NCI-H774 (cell line): ENCODE measurements at places on chromosomes 4 and X.

DNA sequence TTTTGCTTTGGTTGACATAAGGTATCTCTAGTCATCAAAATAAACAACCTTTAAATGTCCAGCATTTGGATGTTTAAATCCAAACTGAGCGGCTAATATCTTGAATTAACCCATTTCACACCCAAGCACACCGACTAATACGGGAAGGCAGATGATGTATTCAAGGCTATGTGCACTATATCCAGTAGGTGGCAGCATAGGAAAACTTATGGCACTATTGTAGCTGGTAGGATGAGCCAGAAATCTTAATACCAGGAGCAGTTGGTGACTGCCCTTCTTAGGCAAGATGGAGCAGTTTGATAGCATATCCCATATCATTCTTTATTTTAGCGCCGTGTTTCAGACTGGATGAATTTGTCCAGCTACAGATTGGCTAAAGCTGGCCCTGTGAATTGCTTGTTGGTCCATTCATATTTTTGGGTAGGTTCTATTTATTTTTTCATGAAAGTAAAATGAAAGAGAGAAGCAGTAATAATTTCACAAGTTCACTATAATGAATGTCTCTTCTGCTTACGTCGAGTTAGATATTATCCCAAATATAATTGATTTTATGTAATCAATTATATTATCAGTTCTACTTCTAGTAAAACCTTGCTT is 24.4 kb downstream of the UCHL1 start:
- peak; percentile 81 for DNase-seq

- no peak for DNase-seq
These were observed 13.0 kb upstream of the FGF5 start for GRCh38 chr4:80253510-80253909.

- DNase-seq: no peak
These were observed 66.1 kb upstream of the KLHL13 start for GRCh38 chrX:118182681-118183080.

- DNase-seq: no peak
These were observed 1.9 kb downstream of the UBE2K start for GRCh38 chr4:39699687-39700409.

DNA sequence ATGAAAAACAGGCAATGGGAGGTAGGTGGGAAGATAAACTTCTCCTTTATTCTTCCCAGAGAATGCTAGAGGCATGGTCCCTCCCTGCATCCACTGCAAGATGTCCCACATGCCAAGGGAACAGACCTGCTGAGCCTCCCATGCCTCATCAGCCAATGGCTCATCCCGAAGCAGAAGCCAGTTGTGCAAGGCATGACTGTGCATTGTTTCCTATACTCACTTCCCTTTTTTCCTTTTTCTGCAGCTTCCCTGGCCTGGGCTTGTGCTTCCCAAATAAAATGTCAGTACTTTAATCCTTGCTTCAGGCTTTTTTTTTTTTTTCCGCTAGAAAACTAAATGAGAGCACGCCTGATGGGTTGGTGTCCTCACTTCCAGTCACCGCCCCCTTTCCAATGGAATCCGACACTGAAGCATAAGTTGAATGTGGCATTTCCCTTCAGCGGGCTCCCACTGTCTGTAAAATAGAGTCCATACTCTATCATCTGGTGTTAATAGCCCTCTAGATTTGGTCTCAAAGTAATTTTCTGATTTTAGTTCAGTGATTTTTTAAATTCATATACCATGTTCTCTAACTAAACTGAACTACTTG is 239.0 kb upstream of the JADE1 start:
- DNase-seq: no peak

- no peak for DNase-seq
These were observed 84.8 kb downstream of the TNIP2 start for GRCh38 chr4:2671267-2671895.

- DNase-seq: no peak
These were observed 114.0 kb upstream of the LNX1 start for GRCh38 chr4:53705151-53705764.

DNA sequence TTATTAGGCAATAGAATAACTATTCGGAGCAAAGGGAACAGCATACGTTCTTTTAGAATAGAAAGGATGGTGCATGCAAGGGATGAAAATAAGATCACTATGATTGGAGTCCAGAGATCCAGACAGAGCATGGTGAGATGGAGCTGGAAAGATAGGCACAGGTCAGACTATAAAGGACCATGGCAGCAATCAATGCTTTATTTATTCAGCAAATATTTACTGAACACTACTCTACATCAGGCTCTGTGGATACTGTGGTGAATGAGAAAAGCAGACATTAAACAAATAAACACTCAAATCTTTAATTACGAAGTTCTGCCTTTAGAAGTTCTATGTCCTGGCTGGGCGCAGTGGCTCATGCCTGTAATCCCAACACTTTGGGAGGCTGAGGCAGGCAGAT is 44.7 kb upstream of the ACSL4 start:
- DNase-seq: peak; percentile 47

DNA sequence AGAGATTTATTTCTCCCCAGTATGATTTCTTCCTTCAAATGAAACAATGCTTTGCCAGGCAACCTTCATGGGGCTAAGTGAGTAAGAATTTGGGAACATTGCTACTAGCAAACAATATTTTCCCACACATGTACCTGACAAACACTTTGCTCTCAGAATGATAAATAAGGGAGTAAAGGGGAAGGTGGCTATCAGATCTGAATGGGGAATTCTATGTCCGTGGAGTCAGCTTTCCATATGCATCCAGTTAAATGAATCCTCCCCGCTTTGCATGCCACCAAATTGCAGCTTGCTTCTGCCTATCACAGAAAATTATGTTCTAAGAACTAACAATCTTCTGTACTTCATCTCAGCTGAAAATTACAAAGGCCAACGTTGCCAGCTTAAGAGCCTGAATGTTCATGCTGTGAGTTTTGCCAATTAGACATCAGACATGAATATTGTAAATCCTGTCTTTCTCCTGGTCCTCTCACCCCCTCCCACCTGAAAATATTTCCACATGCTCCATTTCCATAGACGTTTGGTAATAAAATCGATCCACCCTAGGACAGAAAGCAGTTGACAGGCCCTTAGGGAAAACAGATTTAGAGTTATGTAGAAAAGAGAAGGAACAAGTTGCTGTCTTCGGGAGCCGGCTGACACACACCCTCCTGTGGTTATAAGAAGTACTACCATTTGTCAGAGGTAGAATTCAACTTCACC is 6.3 kb downstream of the MEPE start:
- no peak for DNase-seq

DNA sequence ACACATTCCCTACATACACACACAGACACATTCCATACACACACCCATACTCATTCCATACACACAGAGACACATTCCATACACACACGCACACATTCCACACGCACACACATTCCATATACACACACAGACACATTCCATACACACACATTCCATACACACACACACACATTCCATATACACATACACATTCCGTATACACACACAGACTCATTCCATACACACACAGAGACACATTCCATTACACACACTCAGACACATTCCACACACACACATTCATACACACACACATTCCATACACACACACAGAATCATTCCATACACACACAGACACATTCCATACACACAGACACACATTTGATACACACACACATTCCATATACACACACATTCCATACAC is 15.2 kb downstream of the LINC00632 start:
- DNase-seq: no peak

DNA sequence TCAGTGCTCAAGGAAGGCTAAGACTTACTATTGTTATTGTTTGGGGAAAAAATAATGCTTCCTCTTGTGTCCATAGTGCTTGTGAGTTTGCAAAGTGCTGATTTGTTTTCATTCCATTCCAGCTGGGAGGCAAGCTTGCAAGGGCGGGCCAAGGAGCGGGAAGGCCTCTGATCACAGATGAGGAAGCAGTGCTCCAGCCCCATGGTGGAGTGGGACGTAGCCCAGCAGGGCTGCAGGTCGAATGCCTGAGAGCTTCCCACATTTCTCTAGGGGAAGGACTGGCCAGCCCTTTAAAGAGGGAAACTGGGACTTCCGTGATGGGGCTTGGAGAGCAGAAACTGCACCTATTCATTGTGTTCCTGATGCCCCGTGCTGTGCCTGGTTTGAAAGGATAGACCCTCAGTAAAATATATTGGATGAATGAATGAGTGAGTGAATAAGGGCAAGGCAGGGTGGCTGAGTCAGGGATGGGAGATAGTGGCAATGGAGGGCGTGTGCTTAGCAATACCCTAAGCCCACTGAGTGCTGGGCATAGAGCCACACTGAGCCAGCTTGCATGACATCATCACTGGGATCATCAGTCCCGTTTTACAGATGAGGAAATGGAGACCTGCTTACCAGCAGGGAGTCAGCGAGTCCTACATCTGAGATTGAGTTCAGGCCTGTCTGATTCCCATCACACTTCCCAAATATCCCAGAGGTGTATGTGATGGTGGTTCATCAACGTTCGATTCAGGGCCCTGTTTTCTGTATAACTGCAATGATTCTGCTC is 17.9 kb upstream of the NSG1 start:
- DNase-seq: no peak

DNA sequence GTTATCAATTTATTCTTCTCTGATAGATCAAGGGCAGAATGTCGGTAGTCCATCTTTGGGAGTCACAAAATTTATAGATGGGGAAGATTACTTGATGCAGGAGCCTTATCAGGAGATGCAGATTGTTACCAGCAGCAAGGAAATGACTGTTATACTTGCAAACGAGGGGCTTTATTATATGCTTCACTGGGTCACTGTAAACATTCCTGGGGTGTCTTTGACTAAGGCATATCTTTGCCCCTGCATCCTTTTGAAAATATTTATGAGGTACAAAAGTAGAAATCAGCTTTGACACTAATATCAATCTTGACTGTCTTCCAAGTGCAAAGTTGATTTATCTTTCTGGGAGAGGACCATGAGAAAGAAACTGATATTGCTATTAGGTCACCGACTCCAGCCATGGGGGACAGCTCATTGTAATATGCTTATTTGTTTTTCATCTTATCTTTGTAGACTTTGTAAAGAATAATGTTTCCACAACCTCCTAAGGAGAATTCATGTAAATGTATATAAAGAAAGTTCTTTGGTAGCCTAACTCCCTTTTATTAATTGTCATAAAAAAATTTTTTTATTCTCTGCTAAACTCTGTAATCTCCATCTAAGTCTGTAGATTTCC is 177.3 kb upstream of the EMCN start:
- DNase-seq: no peak

DNA sequence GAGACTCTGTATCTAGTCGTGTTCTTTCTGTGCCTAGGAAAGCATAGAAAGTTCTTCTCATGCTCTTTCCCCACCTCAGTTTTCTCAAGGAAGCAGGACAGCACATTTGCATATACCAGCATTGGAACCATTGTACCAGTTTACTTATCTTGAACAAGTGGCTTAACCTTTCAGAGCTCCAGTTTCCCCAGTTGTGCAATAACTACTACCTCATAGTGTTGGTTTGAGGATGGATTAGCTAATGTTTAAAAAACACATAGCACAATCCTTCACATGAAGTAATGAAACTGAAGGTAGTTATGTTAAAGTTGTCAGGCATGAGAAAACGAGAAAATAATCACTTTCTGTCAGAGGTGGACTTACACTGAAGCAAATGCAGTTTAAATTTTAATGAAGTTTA is 92.2 kb upstream of the H2AZ1 start:
- no peak for DNase-seq

DNA sequence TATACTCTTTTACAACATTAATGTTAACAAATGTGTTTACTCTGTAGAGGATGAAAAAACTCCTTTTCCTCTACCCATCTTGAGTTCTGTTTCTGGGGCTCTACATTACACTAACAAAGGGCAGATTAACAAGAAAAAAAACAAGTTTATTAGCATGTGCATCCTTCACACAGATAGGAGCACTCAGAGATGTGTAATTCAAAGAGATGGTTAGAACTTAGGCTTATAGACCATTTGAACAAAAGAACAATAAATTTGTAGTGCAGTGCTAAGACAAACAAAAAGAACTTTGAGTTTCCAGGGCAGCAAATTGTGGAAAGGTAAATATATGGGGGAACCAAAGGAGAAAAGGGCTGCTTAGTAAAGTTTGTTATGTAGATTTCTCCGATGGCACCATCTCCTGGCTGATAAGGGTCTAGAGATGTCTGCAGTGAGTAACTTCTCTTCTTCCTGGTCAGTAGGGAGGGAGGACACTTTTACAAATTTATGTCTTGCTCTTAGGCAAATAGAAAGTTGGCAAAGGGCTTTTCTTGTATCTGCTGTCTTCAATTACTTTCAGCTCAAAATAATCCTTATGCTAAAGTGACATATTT is 1249.9 kb upstream of the TENM3 start:
- no peak for DNase-seq

GRCh38 chr4:13750594-13750993 is 123.1 kb upstream of the BOD1L1 start:
- DNase-seq: no peak

DNA sequence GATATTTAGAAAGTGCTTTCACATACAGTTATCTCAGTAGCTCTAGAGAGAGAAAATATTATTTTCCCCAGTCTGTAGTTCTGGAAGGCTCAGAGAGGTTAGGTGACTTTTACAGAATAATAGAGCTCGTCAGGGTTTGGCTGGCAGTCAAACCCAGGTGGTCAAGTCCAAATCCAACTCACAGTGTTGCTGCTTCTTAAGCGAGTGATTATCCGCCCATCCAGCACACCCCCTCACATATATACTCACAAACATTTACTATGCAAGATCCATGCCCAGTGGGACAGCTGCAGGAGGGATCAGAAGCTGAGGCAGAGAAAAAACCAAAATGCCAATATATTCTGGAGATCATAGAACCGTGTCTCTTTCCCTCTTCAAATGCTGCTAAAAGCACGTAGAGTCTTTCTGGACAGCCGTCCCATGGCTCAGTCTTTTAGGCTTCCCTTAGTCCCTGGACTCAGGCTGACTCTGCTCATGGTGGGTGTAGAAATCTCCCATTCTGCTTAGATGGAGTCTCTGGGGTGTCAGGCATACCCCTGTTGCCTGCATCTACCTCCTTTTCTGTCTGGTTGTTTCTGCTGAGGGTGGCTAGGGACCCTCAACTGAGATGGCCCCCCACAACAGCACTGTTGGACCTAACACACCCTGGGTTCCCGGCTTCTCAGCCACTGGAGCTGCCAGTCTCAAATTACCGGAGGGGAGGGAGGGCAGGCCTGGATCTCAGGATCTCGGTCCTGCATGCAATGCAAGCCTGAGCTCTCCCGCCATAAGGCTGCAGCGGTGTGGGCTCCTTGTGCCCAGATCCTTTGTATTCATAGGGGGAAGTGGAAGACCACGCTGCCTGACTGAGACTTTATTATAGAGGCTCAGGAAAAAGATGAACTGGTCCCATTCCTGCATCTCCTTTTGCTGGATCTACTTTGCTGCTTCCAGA is at the start of gene CHRNA9:
TSS of gene CHRNA9 (plus strand) at position 743 of the 934 bp plus-strand sequence. CDS start at position 878, 135 bp downstream.
- DNase-seq: no peak

- DNase-seq: no peak
These were observed 4.1 kb downstream of the BRS3 start for GRCh38 chrX:136491832-136492231.

- DNase-seq: no peak
These were observed 63.4 kb upstream of the KLF3 start for GRCh38 chr4:38600575-38600974.

GRCh38 chr4:152106113-152106763 is 345.4 kb upstream of the GATB start:
- no peak for DNase-seq

- DNase-seq: no peak
These were observed 28.7 kb downstream of the IL13RA1 start for GRCh38 chrX:118756101-118756500.
